ENCODE measurements at places on chromosomes 6 and 20.

DNA sequence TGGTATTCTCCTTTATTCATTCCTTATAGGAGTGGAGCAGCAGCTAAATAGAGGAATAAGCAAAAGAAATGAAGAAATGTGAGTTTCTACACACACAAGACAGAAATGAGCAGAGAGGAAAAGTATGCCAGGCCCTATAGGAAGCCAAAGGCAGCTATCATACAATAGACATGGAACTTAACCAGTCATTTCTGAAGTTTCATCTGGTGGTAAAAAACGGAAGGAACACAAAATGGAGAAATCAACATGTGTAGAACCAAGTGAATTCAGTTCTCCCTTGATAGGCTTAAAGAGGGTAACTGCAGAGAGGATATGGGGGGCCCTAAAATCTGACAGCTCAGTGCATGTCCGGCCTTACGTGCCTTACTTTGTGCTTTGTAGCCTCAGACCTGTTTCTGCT lies 44.6 kb downstream of the TSBP1 start:
- no peak for DNase-seq

- DNase-seq: no peak
Measured at GRCh38 chr6:143697076-143697800, 19.5 kb downstream of the PHACTR2 start.

GRCh38 chr6:169722362-169723199 lies 1.7 kb downstream of the PHF10 start:
- no peak for DNase-seq

DNA sequence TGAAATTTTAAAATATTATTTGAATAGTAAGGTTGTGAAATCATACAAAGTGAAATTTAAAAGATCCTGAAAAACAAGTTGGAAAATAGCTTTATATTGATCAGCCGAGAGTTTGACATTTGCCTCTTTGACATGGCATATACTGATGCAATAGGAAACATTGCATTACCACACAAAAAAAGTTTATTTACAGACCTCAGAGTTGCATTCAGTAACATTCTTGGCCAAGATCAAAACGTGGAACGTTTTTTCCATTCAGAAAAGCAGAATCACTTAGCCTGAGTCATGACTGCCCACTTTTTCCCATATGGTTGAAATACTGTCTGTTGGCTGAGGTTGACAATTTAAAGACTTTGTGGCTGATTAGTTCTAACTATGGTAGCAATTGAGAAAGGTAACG lies 55.1 kb upstream of the BACH2 start:
- DNase-seq: no peak

DNA sequence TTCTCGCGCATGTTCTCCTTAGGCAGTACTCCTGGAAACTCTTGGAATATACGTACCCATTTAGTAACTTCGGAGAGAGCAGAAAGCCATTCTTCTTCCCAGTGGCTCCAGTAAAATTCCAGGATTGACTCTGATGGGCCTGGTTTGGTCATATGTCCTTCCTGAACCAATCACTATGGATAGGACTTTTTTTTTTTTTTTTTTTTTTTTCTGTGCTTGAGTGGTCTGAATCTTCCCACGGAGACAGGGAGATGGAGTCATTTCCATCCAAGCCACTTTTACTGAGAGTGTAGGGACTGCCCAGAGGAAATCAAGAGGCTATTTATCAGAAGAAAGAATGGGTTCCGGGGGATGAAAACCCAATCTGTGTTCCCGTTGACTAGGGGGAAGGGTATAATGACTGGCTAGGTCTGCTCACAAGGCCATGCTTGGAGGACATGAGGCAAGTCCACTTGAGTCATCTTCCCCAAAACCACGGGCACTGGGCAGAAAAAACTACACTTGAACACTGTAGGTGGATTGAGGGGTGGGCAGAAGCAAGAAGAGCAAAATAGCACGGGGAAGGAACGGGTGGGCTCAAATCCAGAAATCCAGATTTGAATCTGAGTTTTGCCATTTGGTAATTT lies 35.4 kb upstream of the MRPS18A start:
- DNase-seq: no peak

GRCh38 chr6:39085129-39085797 lies 29.7 kb downstream of the SAYSD1 start:
- no peak for DNase-seq

- DNase-seq: no peak
Measured at GRCh38 chr6:152957796-152958195, 25.0 kb downstream of the FBXO5 start.

GRCh38 chr20:51042064-51042463 lies 19.2 kb upstream of the KCNG1 start:
- no peak for DNase-seq

All from right renal cortex interstitium (tissue), 3 donors.